ENCODE measurements at places on chromosomes 7 and 10. TPM values are rescaled to one million over a fixed set of nuclear protein-coding genes. Genes with fewer than 3 reads are reported as not detected.

Gene BTBD16
- polyA plus RNA-seq, result not detected

Gene ENTPD1
- 3.3 TPM for polyA plus RNA-seq

Gene ADARB2
- polyA plus RNA-seq, result 0.28 TPM

Gene CAV2
- polyA plus RNA-seq, result 66.3 TPM

Gene EXOC6
- 6.7 TPM for polyA plus RNA-seq

GRCh38 chr10:93481637-93482144 lies 443 bp downstream of the MYOF start:
- DNase-seq, result no peak

DNA sequence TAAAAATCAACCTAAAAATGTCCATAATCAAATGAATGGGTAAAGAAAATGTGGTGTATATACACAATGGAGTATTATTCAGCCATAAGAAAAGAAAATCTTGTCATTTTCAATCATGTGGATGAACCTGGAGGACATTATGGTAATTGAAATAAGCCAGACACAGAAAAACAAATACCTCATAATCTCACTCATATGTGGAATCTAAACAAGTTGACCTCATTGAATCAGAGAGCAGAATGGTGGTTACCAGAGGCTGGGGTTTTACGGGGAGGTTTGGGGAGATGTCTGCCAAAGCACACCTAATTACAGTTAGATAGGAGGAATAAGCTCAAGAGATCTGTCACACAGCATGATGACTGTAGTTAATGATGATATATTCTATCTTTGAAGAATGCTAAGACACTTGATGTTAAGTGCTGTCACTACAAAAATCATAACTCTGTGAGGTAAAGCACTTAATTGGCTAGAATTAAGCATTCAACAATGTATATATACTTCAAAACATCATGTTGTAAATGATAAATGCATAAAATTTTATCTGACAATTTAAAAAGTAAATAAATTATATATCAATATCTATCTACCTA lies 39.1 kb upstream of the TNPO3 start:
- DNase-seq, result no peak

GRCh38 chr10:126736727-126737126 lies 66.2 kb upstream of the C10orf90 start:
- DNase-seq, result no peak

- DNase-seq, result no peak
Observed at GRCh38 chr10:21084700-21085099, 187.6 kb upstream of the NEBL start.

DNA sequence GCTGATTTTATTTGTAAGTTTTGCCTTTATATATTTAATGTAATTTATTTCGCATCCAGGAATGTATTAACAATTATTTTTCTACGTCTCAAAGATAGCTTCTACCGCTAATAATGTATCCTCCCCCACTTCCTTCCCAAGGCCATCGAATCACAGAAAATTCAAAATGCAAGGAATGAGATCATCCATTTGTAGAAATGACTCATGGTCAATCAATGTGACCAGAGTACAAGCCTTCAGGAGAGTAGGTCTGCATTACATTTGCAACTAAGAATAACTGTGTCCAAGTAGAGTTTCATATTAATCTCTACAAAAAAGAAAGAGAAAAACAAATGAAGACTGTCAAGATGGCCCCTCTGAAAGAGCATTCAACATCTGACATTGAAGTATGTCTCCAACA lies 205.9 kb upstream of the PHF14 start:
- no peak for DNase-seq

DNA sequence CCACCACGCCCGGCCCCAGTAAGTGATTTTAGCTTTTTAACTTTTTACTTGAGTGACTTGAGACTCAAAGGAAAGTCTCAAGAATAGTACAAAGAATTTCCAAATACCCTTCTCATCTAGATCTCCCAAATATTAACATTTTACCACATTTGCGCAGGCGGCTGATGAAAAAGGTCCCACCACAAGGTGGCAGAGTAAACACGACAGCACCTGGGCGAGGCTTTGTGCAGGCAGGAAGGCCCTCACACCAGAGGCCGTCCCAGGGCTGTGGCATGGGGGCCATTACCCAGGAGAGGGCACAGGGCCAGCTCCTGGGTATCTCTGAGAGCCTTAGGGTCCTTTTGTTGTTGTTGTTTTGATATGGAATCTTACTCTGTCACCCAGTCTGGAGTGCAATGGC lies 50.0 kb upstream of the WIPI2 start:
- DNase-seq, result no peak
